ENCODE measurements at places on chromosomes 13 and 19. TPM values are rescaled to one million over a fixed set of nuclear protein-coding genes. Genes with fewer than 3 reads are reported as not detected.

- DNase-seq = peak; percentile 53
These were observed 12.5 kb upstream of the ACTN4 start for GRCh38 chr19:38634757-38635482.

- no peak for DNase-seq
These were observed 2.2 kb downstream of the FXYD3 start for GRCh38 chr19:35117799-35118198.

DNA sequence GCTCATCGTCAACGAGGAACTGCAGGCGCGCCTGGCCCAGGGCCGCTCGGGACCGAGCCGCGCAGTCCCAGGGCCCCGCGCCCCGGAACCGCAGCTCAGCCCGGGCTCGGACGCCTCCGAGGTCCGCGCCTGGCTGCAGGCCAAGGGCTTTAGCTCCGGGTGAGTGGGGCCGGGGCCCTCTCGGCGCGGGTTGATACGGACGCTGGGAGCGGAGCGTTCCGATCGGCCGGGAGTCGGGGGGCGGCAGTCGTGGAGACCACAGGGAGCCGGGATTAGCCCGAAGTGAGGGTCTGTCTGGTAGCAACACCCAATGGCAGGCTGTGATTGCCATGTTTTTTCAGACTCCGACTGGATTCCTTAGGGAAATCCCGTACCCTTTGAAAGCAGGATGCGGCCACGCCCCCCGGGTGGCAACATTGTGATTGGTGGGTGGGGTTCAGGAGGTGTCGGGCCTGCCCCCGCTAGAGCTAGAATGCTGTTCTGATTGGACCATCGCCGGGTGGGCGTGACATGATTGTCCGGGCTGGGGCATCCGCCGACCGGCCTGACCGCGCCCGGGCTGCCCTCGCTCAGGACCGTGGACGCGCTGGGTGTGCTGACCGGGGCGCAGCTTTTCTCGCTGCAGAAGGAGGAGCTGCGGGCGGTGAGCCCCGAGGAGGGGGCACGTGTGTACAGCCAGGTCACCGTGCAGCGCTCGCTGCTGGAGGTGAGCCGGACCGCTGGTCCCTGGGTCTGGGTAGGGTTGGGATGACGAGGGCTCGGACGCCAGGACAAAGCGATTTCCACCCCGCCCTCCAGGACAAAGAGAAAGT is 11.3 kb downstream of the EPS8L1 start:
- peak; percentile 92 for DNase-seq

- no peak for DNase-seq
These were observed 355.2 kb downstream of the KCNRG start for GRCh38 chr13:50370303-50370950.

SIGLEC6 gene
- total RNA-seq = not detected

- DNase-seq = no peak
These were observed 30.5 kb downstream of the CERS4 start for GRCh38 chr19:8239528-8240273.

- no peak for DNase-seq
These were observed 7.7 kb downstream of the DIS3 start for GRCh38 chr13:72774019-72774418.

IGFLR1 gene
- 1.6 TPM for total RNA-seq

C2CD4C gene
- 0.07 TPM for total RNA-seq

DNA sequence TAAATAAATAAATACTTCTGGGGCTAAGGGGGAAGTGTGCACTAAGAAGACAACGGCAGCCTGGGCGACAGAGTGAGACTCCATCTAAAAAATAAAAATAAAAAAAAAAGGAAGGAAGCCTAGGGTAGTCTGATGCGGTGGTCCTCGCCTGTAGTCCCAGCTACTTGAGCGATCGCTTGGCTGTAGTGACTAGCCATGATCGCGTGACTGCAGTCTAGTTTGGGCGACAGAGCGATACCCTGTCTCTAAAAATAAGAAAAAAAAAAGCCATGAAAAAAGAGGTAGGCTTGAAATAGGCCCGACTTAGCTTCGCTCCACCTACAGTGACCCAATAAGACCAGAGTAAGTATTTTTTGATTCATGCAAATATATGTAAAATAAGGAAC is 661 bp upstream of the BABAM1 start:
- no peak for DNase-seq

PINLYP gene
- 0.61 TPM for total RNA-seq

DNA sequence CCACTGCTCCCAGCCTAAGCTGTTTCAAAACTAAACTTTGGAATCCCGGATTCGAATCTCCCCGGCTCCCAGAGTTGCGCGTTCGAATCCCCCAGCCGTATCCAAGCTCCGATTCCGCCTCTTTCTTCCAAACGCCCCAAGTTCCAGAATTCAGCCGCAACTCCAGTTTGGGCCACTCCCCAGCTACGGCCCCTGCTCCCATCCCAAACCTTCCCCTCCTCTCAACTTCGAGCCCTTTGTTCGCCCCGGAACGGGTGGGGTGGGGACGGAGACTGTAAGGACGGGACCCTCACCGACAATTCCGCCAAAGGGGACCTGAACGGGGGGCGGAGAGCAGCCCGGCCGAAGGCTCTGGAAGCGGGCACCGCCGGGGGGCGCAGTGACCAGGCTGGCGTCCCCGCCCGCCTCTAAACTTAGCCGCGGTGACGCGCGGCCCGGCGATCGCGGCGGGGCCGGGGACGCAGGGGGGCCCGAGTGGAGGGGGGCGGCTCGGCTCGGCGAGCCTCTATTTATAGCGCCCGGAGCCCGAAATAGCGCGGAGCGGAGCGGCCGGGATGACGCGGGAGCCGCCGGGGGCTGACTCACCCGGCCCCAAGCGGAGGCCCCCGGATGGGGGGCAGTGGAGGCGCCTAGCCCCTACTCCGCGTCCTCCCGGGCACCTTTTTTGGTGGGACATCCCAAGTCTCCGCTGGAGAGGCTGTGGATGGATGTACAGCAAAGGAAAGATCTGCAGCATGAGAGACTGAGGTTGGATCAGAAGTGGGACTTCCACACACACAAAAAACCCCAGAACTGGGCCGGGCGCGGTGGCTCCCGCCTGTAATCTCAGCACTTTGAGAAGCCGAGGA is 4.9 kb upstream of the ERCC1 start:
- no peak for DNase-seq

- DNase-seq = no peak
These were observed at the start of gene TEKTIP1 for GRCh38 chr19:3538965-3539755. TSS of gene TEKTIP1 (plus strand) at chr19:3539174. CDS start at chr19:3539178, 4 bp downstream.

GRCh38 chr13:48578516-48579164 is 45.8 kb upstream of the RCBTB2 start:
- DNase-seq = no peak

GRCh38 chr13:61410669-61411297 is 4.9 kb downstream of the PCDH20 start:
- no peak for DNase-seq

ZNF69 gene
- 7.2 TPM for total RNA-seq

ZNF616 gene
- 8.8 TPM for total RNA-seq

ZNF8 gene
- 4.2 TPM for total RNA-seq

DNA sequence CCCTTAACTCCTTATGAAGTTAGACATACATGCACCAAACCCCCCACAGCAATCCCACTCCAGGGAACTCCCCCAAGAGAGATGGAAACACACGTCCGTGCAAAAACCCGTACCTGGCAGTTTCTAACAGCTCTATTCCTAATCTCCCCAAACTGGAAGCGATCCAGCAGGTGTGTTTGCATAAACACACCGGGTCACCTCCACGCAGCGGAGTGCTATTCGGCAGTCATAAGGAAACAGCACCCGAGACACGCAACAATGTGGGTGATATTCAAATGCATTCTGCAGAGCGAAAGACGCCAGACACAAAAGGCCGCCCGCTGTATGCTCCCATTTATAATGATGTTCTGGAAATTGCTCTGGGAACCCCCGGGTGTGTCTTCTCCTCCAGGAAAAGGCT is 6.8 kb upstream of the ZNRF4 start:
- DNase-seq = no peak

DNA sequence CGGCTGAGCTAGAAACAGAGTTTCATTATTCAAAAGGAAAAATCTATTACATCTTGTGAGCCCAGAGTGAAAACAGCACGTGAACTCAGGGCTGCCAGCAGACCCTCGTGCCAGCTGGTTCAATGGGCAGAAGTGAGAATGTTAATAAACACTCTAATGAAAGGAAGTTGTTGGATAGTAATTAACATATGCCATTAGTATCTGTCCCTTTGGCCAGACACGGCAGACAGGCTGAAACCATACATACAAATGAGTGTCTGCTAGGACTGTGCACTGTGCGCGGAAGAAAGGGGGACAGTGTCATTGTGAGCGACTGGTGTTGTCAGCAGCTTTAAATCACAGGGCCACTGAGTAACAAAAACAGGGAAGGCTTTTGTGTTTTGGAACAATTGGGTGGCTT is 121.9 kb upstream of the TSC22D1 start:
- no peak for DNase-seq

DNA sequence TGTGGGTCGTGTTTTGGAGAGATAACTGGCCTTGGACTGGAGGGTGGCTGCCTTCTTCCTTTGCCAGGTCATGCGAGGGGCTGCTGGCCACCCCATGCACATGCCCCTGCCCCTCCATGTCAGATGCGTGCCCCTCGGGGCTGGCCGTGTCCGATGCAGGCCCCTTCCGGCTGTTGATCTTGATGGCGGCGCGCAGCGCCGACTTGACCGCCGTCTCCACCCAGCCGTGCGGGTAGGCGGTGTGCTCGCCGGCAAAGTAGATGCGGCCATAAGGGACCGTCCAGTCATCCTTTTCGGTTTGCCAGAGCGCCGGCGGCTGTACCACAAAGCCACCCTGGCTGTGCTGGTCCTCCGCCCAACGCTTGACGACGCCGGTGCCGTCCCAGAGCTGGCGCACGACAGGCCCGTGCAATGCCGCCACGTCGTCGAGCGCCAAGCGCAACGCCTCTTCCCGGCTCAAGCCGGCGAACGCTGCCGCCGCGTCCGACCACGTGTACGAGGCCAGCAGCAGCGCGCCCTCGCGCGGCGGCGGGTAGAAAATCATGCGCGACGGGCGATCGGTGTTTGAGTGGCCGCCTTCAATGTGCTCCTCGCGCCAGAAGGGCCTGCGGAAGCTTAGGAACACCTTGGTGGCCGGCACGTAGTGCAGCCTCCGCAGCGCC is 6.9 kb downstream of the IL4I1 start:
- no peak for DNase-seq

DNA sequence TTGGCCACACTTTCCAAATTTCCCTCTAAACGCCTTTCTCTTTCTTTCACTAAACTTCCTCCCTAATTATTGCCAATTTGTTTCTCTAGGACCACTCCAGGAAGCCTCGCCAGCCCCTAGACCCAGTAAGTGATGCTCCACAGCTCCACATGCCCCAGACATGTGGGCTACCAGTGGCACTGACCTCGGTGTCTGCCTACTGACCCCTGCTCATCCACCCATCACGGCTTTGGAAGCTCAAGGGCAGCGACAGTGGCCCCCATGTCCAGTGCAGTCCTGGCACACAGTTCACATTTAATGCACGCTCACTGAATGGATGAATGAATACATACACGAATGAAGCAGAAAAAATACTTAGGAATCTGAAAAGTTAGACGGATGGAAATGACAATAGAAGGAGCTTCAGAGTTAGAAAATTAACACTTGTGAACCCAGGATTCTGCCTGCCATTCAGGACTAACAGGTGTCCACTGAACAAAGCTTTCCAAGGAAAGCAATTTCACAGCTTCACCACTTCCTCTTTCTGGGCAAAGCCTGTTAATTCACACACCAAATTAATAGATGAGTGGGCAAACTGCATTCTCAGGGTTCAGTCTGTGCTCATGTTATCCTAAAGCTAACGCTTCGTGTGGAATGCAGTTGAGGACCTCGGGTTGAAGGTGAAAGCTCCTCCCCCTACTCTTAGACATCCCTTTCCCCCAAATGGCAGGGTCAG is 50.9 kb downstream of the CCDC70 start:
- no peak for DNase-seq

DNA sequence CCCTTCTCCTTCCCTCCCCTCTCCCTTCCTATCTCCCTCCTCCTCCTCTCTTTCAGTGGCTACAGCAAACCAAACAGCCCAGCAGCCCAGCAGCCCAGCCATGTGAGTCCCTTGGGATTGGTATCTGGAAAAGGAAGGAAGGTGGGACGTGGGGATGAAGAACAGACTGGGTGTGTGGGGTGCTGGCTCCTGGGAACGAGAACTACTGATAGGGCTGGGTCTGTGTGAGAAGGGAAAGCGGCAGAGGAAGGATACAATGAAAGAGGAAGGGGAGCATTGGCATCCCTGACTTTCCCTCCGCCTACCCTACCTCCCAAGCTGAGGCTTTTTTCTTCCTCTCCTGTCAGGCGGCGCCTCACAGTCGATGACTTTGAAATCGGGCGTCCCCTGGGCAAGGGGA is 863 bp downstream of the AURKC start:
- no peak for DNase-seq

DNA sequence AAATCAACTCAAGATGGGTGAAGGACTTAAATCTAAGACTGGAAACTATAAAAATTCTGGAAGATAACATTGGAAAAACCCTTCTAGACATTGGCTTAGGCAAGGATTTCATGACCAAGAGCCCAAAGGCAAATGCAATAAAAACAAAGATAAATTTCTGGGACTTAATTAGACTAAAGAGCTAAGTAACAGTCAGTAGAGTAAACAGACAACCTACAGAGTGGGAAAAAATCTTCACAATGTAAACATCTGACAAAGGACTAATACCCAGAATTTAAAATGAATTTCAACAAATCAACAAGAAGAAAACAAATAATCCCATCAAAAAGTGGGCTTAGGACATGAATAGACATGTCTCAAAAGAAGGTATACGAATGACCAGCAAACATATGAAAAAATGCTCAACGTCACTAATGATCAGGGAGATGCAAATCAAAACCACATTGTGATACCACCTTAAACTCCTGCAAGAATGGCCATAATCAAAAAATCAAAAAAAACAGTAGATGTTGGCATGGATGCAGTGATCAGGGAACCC is 6.3 kb upstream of the RFX1 start:
- DNase-seq = no peak

GRCh38 chr19:33221638-33222037 is 4.0 kb downstream of the SLC7A10 start:
- no peak for DNase-seq

KIR2DL4 gene
- not detected for total RNA-seq

- no peak for DNase-seq
These were observed 252.7 kb downstream of the TEX29 start for GRCh38 chr13:111572956-111573761.

LENG9 gene
- 4.7 TPM for total RNA-seq

DNA sequence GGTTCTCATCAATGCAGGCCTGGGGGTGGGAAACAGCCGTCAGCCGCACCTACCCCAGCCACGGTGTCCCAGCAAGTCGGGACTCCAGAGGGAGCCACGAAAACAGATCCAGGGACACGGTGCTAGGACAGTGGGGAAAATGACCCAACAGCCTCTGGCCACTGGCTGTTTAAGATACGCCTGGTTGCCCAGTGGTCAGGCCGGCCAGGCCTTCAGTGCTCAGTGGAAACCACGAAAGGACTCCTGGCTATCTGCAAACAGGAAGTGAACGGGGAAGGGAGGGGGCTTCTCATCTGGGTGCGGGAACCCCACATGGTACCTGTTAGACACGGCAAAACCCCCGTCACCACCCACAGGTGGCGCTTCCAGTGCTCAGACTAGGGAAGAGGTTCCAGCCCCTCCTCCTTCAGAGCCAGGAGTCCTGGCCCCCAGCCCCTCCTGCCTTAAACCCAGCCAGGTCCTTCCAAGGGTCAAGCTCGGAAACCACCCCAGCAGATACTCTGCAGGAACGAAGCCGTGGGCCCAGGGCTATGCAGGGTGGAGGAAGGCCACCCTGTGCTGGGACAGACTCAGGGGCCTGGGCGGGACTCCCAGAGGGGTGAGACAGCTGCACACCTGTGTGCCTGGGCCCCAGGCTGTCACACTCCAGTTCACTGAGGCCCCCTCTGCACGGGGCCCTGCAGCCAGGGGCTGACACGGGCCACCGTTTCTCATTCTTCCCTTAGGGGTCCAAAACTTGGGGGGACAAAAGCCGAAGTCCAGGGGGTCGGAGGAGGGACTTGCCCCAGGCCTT is 4.5 kb downstream of the PPP1R12C start:
- DNase-seq = no peak

- no peak for DNase-seq
These were observed 52.7 kb upstream of the TEX29 start for GRCh38 chr13:111267784-111268183.
